ENCODE measurements at places on chromosomes 13 and 19.

DNA sequence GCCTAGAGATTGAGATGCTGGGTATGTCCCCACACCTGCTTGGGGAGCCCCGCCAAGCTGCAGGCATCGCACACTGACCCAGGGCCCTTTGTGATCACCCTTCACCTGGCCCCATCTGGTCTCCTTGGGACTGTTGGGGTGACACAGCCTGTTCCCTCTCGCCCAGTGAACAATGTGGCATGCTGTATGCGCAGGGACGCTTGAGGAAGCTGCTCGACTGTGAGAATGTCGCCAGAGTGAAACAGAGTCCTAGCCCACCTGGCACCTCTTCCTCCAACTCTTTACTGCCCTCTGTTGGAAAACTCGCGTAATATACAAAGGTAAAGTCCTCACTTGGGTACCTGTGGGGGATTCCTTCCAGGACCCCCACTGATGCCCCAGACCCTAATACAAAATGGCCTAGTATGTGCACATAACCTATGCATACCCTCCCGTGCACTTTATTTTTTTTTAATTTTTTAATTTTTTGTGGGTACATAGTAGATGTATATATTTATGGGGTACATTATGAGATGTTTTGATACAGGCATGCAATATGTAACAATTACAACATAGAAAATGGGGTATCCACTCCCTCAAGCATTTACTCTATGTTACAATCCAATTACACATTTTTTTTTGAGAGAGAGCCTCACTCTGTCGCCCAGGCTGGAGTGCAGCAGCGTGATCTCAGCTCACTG lies 9.0 kb downstream of the BLOC1S3 start:
- DNase-seq: no peak

DNA sequence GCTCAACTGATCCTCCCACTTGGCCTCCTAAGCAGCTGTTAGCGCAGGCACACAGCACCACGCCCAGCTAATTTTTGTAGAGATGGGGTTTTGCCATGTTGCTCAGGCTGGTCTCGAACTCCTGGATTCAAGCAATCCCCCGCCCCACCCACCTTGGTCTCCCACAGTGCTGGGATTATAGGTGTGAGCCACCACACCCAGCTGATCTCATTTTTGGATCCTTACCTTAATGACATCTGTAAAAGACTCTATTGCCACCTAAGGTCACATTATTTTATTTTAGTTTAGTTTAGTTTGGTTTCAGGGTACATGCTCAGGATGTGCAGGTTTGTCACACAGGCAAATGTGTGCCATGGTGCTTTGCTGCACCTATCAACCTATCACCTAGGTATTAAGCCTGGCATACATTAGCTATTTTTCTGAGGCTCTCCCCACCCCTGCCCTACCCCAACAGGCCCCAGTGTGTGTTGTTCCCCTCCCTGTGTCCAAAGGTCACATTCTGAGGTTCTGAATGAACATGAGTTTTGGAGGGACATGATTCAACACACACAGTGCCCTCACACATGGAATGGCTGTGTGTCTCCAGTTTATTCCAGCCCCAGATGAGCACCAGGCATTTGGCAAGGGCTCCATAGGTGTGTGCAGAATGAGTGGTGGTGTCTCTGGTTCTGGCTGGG lies 1.3 kb downstream of the OR10H5 start:
- no peak for DNase-seq

DNA sequence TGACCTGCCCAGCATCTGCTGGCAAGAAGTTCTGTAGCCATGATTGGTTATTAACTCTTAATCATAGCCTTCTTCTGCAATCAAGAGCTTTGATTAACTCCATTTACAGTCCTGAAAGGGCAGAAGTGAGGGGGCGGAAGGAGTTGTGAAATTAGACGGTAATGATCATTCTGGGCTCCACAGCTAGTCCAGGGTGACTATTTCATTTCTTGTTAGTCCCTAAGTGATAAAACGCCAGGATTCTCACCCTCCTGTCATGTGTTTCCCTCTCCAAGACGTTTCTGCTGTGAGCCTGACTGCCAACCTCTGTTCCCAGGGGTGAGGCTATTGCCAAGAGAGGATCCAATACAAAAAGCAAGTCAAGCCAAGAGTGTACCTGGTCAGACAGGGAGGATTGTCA lies 155.9 kb upstream of the IPO5 start:
- DNase-seq: no peak

- no peak for DNase-seq
Observed at GRCh38 chr13:98809345-98809777, 56.9 kb upstream of the SLC15A1 start.

- no peak for DNase-seq
Observed at GRCh38 chr19:17376935-17377600, at the start of gene PLVAP. PLVAP (minus strand) TSS chr19:17377342; CDS start chr19:17377288, 54 bp downstream.

DNA sequence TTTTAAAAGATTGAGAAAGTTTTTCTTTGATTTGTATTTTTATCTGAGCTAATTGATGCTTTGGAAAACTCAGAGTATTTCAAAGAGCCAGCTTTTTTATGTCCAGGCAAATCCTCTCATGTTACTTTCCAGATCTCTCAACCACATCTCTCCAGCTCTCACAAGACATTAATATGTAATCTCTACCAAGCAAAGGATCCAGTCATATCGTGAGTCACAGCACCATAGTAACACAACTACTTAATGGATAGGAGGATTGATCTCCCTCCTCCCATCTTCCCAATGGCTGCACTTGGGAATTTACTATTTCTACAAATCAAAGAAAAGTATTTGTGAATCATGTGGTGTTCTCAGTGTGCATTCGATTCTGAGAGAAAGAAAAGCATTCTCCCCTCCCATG lies 63.3 kb downstream of the POU4F1 start:
- peak; percentile 39 for DNase-seq

DNA sequence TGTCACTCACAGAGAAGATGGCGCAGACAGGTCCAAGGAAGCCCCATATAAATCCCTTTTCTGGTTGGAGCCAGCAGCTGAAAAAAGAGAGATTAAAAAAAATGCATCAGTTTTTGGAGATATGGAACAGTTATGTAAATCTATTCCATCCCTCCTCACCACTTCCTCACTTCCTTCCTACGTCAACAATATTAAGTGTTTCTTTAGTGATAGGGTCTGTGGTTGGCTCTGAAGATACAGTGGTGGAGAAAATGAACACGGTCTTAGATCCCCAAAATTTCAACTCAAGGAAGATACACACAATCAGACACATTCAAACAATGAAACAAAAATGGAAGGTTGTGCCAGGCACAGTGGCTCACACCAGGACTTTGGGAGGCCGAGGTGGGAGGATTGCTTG lies 31.5 kb downstream of the ADGRE2 start:
- no peak for DNase-seq

Data from RKO (cell line).